Activated T-cell treated with anti-CD3 and anti-CD28 coated beads, Interleukin-2, amount 50 U/mL, for 48 hours (primary cell): ENCODE measurements at places on chromosomes 16 and 17.

DNA sequence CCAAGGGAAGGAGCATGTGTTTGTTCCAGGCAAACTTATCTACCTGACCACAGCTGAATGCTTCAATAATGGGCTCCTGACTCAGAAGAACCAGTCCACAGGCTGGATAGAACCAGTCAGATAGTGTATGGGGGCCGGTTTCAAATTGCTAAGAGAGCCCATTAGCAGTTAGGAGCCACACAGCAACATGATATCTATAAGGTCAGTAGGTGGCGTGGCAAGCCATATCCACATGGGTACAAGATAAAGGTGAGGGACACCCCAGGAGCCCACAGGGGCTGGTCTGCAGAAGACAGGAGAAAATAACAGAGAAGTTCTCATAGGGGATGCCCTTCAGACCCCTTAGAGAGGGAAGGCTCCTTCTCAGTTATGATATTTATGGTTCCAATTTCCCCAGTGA, 31.6 kb upstream of the CDRT15 start:
- DNase-seq, result no peak

DNA sequence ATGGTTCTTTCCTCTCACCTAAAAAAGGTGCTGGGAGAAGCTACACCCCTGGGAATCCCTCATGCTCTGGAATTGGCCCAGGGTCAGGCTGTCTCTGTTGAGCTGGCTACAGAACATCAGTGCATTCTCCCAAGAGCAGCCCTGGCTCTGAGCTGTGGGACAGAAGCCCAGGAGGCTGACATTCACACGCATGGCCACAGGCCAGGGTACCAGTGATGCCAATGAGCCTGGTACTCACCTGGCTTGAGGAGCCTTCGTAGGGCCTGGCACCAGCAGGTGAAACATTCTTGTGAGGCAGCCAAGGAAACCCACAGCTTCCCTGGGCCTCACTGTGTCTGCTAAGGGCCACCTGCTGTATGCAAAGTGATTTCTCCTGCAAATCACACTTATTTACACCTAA, 121.7 kb upstream of the CCL2 start:
- DNase-seq, result no peak

- DNase-seq, result peak; percentile 70
Measured at GRCh38 chr17:47204722-47205418, 4.3 kb upstream of the MYL4 start.

- DNase-seq, result no peak
Measured at GRCh38 chr17:31587462-31587861, 196.0 kb downstream of the RAB11FIP4 start.

- DNase-seq, result peak; percentile 57
Measured at GRCh38 chr17:7951143-7951792, 19.3 kb downstream of the CNTROB start.

DNA sequence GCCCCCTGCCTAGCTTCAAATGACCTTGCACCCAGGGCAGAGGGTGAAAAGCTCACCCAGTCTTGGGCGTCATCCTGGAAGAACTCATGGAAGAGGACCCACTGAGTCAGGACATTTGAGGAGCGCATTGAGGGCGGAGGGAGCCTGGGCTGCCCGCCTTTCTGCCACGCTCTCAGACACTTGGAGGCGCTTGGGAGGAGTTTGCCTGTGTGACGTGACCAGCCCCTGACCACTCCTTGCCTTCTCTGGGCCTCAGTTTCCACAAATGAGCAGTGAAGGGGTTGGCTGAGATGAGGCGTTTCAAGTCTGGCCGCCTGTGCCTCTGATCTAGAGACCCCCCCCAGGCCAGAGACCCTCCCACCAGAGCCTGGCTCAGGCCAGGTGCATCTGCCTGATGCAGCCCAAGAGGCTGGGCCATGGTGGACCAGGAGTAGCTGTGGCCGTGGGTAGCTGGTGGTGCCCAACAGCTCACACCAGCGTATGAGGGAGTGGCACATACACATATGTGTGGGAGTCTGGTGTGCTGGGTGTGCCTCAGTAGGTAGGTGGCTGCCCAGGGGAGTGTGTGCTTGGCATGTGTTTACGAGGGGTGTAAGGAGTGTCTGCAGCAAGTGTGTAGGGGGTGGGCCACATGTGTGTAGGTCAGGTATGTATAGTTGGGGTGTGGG, 80.2 kb upstream of the TOB1 start:
- DNase-seq, result no peak

GRCh38 chr16:71628810-71629209, 2.8 kb downstream of the MARVELD3 start:
- DNase-seq, result no peak
